ENCODE measurements at places on chromosomes 4 and X.
A peak's percentile ranks its signal among the peaks of the same experiment; 100 is the strongest.

DNA sequence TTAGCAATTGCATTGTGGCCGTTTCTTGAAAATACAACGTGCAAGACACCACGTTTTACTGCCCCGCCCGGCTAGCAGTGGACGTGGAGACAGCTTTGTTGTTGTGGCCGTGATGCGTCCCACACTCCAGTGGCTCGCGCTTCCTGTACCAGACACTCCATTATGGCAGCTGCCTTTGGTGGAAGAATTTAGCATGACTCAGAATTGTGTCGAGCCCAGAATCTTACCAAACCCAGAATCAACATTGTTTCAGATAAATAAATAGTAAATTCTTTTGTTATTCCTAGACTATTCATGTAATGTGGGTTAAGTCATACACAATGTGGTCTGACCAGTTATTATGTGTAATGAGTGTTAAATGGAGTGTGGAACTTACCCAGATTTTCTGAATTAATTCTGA lies 25.3 kb upstream of the S100P start:
- peak; percentile 32 for DNase-seq

DNA sequence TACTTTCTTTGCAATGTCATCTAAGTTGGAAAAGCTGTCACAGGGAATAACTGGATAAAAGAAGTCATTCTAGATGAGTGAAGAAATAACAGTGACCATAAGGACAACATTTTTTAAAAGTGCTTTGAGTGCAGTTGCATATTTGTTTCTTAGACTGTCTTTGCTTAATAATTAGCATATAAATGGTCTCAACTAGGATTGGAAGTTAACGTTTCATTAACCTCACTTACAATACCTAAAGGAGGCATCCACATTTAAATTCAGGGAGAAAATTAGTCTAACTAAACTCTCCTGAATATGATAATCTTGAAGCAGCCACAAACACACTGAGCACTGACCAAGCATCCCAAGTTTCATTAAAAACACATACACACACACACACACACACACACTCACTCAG lies 780.7 kb downstream of the PCDH18 start:
- DNase-seq: no peak

DNA sequence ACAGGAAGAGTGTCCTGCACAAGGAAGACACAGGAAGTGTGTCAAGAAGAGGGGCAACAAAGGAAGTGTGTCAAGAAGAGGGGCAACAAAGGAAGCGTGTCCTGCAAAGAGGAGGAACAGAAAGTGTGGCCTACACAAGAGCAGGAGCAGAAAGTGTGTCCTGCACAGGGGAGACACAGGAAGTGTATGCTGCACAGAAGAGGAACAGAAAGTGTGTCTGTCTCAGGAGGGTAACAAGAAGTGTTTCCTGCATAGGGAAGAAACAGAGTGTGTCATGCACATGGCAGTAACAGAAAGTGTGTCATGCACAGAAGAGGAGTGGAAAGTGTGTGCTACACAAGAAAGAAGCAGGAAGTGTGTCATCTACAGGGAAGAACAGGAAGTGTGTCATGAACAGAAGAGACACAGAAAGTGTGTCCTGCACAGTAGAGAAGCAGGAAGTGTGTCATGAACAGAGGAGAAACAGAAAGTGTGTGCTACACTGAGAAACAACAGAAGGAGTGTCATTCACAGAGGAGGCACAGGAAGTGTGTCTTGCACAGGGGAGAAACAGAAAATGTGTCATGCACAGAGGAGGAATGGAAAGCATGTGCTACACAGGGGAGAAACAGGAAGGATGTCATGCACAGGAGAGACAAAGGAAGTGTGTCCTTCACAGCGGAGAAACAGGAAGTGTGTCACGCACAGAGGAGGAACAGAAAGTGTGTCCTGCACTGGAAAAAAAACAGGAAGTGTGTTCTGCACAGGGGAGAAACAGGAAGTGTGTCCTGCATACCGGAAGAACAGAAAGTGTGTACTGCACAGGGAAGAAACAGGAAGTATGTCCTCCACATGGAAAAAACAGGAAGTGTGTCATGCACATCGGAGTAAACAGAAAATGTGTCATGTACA lies 526.4 kb upstream of the PRKX start:
- no peak for DNase-seq

GRCh38 chr4:164109503-164109902 lies 615.0 kb downstream of the TMA16 start:
- DNase-seq: no peak

DNA sequence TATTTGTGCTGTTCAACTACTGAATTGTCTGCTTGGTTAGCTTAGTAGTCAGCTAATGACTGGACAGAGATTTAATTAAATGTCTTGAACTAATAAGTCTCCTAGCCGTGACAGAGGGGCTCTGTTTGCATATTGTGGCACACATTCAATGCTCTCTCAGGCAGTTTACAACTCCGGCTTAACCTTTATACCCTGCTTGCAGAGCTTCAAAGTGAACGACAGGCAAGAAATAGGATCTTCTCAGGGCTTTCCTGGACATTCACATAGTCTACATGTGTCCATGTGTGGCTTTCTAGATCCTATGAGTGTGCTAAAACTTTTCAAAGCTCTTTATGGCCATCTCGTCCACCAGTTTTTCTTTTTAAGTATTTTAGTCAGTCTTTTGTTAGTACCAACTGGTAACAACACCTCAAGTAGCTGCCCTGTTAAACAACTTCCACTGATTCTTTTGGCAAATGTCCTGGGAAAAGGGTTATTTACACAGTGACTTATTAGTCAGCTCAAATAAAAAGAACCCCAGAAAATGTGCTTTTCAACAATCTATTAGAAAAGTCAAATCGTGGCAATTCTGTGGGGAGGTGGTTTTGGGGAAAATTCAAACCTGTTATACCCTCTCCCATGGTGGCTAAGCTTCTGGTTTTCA lies 28.6 kb downstream of the OR13H1 start:
- no peak for DNase-seq

GRCh38 chrX:120251471-120252011 lies 929 bp downstream of the ZBTB33 start:
- DNase-seq: no peak

- no peak for DNase-seq
Observed at GRCh38 chr4:79636991-79637390, 229.0 kb upstream of the GK2 start.

Data from AG09309 (cell line).